ENCODE measurements at places on chromosomes 4 and X.
A peak's percentile ranks its signal among the peaks of the same experiment; 100 is the strongest.

DNA sequence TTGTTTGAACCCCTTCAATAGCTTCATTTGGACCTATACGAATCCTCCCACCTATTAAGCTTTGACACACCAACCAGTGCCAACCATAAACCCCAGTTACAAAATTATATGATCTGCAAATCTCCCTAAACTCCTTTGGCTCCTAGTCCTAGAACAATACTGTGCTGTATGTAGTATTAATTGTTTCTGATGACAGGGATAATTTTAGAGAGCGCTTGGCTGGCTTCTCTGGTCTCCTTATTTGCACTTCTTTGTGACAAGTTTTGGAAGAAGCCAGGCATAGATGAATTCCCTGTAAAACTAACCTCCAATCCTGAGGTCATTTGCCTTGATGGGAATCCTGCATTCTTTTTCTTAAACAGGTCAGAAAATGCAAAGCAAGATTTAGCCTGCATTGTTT, 433.0 kb downstream of the PPARGC1A start:
- DNase-seq, result no peak

DNA sequence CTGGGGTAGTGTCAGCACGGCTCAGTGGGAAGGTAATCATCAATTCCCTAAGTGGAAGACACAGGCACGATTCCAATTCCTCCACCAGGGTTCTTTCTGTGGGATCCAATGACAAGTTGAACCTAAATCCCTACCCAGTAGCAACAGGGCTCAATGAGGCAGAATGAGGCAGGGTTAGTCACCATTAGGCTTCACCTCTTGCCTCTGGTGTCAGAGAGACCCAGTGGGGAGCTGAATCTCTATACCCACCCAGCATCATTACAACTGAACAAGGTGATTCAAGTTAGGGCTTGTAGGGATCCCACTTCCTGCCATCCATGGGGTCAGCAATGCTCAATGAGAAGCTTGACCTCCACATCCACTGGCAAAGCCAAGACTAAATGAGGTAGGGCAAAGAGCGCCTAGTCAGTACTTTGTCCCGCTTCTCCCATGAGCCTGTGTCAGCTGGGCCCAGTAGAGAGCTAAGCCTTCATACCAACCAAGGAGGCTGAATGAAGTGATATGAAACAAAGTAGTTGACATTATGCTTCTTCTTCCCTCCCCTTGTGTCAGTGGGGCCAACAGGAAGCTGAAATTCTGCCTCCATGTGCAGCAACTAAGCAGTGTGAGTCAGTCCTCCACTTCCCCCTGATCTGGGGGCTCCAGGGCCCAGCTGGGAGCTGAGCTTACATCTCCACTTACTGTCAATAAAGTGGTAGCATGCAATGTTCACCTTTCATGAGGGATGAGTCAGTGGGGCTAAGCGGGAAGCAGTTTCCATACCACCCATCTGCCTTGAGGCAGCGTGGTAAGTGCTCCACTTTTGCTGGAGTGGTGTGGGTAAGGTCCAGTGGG, 36.4 kb upstream of the RBM41 start:
- DNase-seq, result no peak

DNA sequence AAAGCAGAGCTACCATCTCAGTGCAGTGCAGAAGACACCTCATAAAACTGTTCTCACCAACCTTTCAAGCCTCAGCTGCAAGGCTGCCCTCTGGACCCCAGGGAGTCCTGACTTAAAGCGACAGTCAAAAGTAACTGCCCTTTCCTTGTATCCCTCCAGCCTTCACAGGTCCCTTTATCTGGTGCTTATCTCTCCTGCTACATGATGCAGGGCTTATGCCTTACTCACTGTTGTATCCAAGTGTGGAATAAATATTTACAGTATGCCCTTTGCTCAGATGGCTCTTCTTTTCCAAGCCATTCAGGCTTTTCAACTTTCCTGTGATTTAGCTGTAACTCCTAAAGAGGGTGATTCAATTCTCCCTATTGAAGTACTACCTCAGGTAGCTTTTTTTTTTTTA, 92.6 kb downstream of the KDR start:
- DNase-seq, result no peak

DNA sequence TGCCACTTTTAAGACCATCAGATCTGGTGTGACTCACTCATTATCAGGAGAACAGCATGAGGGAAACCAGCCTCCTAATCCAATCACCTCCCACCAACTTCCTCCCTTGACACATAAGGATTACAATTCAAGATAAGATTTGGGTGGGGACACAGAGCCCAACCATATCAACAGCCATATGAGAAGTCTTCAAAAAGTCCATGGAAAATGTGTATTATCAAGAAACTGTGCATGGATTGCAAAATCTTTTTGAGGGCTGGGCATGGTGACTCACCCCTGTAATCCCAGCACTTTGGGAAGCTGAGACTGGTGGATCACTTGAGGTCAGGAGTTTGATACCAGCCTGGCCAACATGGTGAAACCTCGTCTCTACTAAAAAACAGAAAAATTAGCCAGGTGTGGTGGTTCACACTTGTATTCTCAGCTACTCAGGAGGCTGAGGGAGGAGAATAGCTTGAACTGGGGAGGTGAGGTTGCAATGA, 17.8 kb upstream of the RPL39 start:
- DNase-seq, result no peak

DNA sequence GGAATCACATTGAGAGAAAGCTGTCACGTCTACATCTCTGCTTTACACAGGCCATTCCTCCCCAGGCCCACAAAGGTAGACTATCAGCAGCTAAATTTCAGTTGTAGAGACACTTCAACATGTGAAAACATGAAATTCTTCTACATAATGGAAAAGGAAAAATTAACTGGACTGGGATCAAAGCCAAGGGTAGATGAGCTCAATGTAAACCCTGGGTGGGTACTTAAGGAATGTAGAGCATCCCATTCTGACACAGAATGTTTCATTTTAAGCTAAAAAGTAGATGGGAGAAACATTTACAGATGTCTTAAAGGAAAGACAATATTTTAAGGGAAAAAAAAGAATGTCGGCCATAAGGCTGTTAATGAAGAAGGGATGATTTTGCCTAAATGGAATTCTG, 51.3 kb upstream of the NPNT start:
- no peak for DNase-seq

GRCh38 chr4:53618321-53618720, 27.0 kb upstream of the LNX1 start:
- DNase-seq, result no peak

GRCh38 chr4:168674077-168674747, 177.4 kb downstream of the PALLD start:
- DNase-seq, result no peak

DNA sequence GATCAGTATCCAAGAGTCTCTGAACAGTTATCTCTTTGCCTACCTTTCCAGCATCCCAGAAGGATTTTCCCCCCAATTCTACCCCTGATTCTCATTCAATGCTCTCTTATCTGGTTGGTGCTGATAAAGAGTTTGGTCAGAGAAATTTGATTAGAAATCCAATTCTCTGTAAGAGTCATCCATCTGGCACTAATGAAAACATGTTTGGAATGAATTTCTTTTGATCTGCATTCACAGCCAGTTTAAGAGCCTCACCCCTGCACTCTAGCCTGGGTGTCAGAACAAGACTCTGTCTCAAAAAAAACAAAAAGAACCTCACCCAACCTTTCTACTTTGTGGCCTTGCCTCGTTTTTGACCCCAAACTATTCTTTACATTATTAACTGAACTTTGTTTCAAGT, 122.1 kb downstream of the MANBA start:
- no peak for DNase-seq

DNA sequence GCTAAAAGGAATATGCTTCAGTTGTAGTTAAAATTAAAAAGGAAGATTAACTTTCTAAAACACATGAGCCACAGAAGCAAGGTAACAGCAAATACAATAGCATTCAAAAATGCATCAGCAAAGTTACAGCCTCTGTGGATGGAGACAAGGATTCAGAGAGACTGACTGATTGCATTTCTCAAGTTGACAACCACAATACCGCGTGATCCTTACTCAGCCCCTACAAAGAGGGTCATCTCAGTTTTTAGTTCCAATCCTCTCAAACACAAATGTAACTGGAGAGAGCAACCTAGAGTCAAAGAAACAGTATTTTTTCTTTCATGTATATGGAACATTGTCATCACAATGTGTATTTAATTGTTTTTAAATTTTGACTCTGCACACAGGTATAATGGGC, 14.2 kb upstream of the C1QTNF7 start:
- no peak for DNase-seq

DNA sequence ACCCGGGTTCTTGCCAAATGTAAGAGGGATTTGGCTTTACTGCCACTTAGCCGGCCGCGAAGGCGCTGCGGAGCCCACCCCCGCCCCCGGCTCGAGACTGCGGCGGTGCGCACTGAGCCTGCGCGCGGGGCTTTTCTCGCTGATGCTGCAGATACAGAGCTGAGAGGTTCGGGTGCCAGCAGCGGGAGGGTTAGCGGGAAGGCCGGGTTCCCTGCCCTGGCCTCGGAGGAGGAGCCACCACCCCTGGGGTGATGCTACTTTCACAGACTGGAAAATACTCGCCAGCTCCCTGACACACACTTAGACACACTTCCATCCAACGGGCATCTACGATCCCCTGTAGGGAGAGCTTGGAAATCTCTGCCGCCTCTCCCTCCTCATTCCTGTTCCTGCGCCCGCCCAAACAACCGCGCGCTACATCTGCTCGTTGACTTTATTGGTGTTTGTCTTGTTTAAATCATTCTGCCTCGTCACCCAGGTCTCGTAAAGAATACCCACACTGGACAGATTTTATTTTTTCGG, 2.1 kb upstream of the PCDH7 start:
- no peak for DNase-seq

DNA sequence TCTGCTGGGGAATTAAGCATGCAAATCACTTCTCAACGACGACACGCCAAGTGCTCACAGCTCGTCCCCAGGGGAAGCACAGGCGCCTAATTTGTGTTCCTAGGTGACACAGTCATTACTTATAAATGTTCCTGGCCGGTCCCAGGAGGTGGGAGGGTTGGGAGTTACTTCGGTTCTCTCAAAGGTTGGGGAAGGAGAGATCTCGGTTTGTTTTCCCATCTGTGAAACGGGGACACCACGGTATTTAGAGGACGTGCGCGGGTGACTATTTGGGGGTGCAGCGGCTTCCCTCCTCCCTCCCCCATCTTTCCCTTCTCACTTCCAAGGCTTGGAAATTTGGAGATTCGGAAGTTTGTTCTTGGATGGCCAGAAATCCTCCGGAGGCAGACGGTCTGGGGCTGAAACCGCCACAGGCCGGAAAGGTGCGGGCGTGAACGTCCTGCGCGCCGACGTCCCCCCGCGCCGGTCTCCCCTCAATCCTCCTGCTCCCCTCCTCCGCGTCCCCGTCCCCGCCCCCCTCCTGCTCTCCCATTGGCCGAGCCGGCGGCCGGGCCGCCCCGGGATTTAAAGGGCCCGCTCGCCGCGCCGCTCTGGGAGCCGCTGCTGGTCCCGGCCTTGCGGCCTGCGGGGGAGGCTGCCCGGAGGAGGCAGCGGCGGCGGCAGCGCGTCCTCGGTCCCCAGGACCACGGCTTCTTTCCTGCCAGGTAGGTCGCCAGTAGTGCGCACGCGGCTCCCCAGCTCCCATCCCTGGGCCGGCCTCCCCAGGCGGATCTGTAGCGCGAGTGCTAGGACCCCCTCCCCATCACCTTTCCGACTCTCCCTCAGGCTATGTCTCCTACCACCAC, at the start of gene PORCN:
Gene PORCN (plus strand): TSS at position 593 of the 845 bp plus-strand sequence. CDS start 829 bp downstream, outside the sequence.
- peak; percentile 67 for DNase-seq
